ENCODE measurements at places on chromosomes 2 and 18.

- no peak for DNase-seq
These were observed 37.1 kb upstream of the TRIB2 start for GRCh38 chr2:12679550-12680072.

DNA sequence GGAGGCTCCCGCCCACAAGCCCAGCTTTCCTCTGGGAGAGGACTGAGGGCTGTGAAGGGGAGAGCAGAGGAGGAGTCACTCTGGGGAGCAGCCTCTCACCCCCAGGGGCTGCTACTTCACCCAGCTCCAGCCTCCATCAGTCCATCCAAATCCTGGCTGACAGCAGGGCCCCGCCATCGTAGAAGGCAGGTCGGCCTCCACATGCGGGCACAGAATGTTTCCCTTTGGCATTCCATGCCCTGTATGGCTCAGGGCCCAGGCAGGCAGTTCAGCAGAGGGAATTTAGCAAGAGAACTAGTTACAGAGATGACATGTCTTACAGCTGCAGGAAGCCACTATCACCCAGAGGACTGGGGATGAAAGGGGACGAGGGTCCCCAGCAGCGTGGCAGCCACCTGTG, 6.4 kb upstream of the ODC1 start:
- DNase-seq: no peak

DNA sequence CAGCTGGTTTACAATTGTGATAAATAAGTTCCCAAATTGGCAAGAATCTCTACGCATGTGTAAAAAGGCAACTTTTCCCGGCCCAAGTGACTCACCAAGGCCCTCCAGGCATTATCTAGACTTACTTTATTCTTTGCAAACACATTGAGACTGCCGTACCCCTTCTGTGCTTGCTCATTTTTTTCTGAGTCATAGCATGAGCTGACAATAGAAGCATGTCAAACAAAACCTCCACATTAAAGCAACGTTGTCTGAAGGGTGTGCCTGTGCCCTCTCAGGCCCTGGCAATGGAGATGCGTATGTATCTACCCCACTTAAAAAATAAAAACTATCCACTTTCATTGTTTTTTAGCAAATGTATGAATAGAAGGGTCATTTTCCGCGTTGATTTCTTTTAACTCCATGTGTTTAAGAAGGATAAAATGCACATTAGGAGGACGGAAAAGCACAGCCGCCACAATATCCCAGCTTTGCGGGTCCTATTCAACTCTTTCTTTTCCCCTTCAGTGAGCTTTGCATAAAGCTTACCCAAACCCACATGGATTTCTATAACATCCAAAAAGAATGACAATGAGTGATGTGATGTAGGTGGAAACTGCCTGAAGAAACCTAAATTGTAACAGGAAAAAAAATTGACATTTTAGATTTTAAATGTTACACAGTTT, 298.2 kb downstream of the CDCA7 start:
- DNase-seq: peak; percentile 71

DNA sequence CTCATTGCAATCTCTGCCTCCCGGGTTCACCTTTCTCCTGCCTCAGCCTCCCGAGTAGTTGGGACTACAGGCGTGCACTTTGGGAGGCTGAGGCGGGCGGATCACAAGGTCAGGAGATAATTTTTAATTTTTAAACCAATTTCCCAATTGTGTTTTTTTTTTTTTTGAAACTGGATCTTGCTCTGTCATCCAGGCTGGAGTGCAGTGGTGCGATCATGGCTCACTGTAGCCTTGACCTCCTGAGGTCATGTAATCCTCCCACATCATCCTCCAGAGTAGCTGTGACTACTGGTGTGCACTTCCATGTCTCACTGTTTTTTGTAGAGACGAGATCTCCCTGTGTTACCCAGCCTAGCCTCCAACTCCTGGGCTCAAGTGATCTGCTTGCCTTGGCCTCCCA, 49.3 kb downstream of the GLS start:
- DNase-seq: no peak

DNA sequence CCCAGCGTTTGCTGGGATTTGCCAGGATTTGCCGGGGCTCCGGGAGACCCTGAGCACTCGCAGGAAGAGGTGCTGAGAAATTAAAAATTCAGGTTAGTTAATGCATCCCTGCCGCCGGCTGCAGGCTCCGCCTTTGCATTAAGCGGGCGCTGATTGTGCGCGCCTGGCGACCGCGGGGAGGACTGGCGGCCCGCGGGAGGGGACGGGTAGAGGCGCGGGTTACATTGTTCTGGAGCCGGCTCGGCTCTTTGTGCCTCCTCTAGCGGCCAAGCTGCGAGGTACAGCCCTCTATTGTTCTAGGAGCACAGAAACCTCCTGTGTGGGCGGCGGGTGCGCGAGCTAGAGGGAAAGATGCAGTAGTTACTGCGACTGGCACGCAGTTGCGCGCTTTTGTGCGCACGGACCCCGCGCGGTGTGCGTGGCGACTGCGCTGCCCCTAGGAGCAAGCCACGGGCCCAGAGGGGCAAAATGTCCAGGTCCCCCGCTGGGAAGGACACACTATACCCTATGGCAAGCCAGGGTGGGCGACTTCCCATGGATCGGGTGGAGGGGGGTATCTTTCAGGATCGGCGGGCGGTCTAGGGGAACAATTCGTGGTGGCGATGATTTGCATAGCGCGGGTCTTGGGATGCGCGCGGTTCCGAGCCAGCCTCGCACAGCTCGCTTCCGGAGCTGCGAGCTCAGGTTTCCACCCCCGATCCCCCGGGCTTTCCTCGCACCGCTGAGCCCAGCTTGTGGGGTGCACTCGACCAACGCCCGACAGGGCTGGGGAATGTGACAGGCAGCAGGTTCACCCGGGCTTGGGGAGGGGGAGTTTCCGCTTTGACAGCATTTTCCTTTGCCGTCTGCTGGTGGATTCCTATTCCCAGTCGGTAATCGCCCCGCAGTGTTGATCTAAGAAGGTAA, 2.8 kb downstream of the ONECUT2 start:
- no peak for DNase-seq

DNA sequence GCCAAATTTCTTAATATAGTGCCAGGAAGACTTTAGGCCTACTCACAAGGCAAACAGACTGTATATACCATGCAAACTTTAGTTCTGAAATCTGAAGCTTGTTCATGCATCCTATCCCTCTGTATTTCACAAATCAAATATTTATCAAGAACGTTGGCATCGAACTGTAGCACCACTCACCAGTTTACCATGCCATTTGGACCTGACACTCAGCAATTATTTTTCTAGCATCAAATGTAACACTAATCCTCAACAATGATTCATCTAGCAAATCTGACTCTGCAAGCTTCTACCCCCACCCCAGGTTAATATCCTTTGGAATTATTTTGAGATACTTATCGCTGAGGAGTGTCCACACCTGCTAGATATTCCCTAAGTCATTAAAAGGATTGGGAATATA, 1506.6 kb downstream of the LRP1B start:
- no peak for DNase-seq

DNA sequence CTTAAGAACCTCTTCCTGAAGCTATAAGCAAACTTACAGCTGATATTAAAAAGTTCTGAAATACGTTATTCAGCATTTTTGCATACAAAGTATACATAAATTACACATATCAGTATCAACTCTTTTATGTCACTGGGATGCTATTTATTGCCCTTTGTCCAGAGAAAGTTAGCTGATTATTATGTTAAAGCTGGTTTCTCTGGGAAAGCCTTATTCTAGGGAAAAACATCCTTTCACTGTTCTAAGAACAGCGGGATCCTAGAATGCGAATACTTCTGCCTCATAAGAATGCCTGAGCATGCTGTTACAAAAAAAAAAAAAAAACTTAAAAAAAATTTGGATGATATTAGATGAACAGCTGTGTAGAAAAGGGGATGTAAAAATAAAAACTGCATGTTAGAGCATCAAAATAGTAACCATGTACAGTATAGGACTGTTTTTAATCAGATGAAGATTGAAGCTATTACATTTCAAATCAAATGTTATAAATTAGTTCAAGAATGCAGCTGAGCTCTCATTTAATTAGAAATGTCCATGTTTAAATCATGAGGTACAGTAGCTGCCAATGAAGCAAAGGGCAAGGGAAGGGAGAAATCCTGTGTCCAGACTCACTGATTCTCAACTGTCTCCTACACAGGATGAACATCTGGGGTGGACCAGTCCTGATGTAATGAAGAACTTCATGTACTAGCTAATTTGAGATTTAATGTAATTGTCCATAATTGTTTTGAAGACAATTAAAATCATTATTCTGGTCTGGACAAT, 8.2 kb downstream of the FTCDNL1 start:
- DNase-seq: no peak

GRCh38 chr2:136247204-136247950, 129.4 kb upstream of the CXCR4 start:
- no peak for DNase-seq

DNA sequence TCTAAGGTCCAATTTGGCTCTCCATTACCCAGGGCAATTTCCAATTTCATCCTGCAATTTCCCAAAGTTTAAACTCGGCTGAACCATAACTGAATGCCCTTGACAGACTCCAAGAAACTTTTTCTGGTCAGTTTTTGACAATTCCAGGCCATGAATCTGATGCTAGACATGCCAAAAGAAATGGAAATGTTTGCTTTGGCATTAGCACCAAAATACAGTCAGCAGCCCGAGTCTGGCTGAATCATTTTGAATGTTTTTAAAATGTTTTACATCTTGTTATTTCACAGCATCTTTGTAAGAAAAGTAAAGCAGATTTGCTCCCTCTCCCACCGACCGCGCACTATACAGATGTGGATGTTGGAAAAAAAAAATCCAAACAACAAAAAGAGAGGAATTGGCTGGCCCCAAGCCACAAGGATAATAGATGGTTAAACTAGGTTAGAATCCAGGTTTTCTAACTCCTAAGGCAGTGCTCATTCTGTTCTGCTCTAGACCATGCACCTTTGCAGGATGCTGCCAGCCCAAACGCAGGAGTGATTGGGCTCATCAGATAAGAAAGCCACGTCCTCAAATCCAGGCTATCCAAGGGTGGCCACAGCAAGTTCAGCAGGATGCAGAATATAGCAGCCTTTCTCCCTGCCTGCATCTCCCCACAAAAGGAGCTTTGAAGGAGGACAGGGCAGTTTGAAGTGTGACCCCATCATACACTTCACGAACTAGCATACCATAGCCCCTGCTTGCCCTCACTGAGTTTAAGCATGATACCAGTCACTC, 167.5 kb downstream of the ALK start:
- DNase-seq: peak; percentile 30

DNA sequence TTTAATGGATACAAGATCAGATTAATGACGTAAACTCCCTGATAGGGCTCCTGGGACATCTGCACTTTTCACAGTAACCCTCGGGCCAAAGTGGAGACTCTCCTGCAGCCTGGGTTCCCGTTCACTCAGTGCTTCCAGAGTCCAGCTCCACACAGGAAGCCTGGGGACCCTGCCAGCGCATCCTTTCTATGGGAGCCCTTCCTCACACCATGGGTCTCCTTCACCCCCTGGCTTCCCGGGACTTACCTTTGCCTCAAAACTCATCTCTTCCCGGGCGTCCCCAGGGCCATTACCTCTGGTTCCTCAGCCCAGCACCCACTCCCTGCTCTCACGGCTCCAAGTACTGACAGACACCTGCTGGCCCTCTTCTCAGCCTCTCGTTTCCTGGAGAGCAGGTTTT, 40.7 kb upstream of the KLF11 start:
- DNase-seq: no peak

DNA sequence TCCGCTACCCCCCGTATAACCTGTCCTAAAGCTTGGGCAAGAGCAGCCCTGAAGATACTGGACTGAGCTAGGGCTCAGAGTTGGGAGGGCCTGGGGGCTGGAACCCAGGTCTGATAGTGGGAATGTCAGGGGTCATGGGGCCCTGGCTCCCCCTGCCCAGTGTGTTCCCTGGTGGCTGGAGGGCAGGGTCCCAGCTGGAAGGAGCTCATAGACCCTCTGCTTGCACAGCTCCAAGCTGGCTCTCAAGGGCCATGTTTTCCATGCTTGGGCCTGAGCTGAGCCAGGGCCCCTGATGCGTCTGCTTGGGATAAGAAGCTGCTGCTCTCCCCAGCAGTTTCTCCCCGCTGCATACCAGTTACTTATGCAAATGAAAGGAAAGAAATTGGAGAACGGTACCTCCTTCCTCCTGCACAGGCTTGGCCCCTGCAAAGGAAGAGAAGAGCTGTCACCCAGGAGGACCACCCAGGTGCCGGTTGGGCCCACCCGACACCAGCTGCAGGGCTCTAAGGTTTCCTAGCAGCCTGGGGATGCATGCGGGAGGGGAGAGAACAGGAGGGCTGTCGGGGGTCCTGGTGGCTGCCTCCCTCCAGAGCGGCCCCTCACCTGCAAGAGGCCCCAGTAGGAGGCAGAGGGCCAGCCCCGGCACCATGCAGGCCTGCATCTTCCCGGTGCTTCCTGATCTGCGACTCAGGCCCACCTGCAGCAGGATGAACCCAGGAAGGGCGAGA, 628 bp downstream of the OTOS start:
- DNase-seq: no peak

DNA sequence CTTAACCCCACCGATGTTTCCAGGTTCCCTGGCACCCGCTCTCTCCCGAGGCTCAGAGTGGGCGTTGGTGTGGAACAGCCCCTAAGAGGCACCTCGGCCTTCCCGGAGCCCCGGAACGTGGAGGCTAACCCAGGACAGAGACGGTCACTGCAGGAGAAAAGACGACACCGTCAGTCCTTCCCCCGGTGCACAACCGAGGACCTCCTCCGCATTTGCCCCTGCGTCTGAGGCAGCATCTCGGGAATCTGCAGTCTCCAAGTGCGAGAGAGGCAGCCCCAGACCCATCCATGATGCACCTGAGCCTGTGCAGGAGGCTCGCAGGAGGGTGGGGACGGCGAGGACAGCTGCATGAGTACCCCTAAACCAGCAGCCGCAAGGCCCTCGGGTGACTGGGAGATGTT, 204.9 kb upstream of the SALL3 start:
- DNase-seq: no peak

DNA sequence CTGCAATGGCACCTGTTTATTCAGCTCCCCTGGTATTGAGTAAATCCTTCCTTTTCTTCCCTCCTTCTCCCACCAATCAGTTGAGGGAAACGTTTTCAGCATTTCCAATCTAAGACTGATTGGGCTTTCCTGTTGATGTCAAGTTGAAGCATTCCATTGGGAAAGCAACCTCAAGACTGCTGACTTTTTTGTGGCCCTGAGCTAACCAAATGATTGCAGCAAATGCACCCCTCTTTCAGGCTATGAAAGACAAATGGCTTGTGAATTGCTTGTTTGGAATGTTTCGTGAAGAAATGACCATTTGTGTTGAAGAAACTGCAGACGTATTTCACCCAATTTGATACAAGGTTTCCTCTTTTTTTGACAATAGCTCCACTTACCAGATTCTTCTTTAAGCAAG, 303.5 kb downstream of the EPHA4 start:
- DNase-seq: no peak

- DNase-seq: no peak
These were observed 81.5 kb downstream of the EFEMP1 start for GRCh38 chr2:55842046-55842445.

DNA sequence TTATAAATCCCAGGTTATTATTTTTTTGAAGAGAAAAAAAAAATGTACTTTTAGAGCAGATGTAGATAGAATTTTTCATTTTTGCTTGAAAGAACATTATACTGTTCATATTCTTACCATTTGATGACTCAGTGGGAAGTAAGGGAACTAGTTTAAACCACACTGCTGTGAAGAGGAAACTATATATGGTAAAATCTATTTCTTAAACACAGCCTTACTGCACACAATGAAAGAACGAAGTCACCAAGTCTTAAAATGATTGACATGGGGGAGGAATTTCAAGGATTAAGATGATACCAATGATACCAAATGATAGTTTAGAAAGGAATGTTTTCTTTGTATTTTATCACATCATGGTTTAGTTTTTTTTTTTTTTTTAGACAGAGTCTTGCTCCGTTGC, 5.0 kb downstream of the ACTR2 start:
- no peak for DNase-seq

Data from HS-27A (cell line).